ENCODE measurements at places on chromosomes 2 and 18.

DNA sequence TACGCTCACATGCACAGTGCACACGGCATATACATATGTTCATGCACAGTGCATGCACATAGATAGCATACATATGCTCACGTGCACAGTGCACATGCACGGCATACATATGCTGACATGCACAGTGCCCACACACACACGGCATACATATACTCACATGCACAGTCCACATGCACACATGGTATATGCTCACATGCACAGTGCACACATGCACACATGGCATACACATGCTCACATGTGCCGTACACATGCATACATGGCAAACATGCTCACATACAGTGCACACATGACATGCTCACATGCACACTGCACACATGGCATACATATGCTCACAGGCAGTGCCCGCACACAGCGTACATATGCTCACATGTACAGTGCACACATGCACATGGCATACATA is 97.7 kb upstream of the CTDP1 start:
- DNase-seq: no peak

GRCh38 chr2:238817382-238817781 is 30.5 kb upstream of the TWIST2 start:
- DNase-seq: no peak

DNA sequence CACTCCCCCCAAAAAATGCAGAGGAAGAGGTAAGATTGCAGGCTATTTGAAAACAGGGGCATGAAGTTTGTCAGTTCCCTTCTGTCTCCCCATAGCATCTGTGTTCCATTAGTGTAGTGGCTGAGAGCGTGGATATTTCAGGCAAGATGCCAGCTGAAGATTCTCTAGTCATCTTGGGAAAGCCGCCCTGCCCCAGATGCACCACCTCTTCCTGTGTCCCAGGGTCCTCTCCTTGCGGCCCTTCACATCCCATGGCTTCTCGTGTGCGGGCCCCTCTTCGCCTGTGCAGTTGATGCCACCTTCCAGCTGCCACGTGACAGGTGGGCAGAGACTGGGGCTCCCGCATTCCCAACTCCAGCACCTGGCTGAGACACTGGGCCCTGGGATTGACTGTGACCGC is 16.1 kb downstream of the TMEM127 start:
- DNase-seq: no peak

GRCh38 chr2:237219826-237220225 is 134.1 kb downstream of the COPS8 start:
- no peak for DNase-seq

- no peak for DNase-seq
Measured at GRCh38 chr18:58884680-58885079, 20.0 kb downstream of the ZNF532 start.

- no peak for DNase-seq
Measured at GRCh38 chr2:226059961-226060627, 660.6 kb downstream of the NYAP2 start.

GRCh38 chr2:7953195-7953594 is 728.7 kb upstream of the ID2 start:
- no peak for DNase-seq

GRCh38 chr2:136134126-136134525 is 16.2 kb upstream of the CXCR4 start:
- peak; percentile 76 for DNase-seq

GRCh38 chr2:98702858-98703620 is 27.9 kb downstream of the MGAT4A start:
- no peak for DNase-seq

DNA sequence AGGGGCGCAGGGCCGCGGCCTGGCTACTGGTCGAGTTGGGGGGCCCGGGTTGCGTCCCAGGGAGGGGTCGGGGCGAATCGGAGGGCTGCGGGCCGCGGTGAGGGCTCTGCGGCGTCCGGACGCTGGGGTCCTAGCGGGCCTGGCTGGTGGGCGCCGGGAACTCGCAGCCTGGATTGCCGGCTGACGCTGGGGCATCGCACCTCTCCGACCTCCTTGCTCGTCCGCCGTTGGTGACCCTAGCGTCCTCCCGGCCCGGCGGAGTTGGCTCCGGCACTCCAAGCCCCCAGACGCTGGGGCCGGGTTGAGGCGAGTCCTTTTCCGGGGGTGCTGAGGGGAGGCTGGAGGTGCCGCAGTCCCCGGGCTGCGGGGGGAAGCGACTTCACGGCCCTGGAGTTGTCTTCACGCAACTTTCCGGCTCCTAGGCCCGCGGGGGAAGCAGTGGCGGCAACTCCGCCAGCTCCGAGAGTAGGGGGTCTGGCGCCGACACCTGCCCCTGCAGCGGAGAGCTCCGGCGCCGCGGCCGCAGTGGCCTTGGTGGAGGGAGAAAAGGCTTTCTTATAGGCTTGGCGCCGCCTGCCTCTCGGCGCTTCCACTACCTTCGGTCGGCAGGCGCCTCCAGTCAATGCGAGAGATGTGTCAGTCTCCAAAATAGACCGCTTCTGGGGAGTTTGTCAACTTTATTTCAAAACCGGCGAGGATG is 70.3 kb downstream of the HAUS1 start:
- peak; percentile 15 for DNase-seq

GRCh38 chr2:20446255-20446916 is 488 bp upstream of the RHOB start:
- no peak for DNase-seq

DNA sequence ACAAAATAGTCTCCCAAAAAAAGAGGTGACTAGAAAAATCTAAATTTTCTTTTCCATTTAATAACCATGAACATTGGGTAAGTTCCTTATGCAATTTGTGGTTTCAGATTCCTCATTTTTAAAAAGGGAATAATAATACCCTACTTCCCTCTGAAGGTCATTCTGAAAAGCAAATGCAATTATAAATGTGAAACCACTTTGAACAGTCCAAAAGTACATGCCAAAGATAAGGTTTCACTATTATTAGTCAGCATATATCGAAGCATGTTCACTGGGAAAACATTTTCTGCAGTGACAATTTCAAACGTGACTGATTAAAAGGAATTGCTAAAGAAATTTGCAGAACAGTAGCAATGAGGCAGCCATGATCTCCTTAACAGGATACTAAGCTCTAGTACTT is 100.1 kb upstream of the RNF152 start:
- DNase-seq: no peak

DNA sequence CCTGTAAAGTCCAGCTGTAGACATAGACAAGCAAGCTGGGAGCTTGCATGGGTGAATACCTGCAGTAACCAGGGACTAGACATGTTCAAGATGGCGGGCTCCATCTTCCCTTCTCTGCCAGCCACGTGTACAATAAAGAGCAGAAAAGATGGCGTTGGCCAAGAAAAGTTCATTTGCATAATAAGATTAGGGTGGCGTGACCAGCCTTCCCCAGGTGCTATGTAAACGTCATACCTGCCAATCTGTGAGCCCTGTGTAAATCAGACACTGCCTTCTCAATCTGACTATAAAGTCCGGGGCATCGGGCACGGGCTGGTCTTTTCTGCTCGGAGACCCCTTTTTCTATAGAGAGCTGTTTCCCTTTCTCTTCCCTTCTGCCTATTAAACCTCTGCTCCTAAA is 101.6 kb upstream of the XPO1 start:
- DNase-seq: no peak

DNA sequence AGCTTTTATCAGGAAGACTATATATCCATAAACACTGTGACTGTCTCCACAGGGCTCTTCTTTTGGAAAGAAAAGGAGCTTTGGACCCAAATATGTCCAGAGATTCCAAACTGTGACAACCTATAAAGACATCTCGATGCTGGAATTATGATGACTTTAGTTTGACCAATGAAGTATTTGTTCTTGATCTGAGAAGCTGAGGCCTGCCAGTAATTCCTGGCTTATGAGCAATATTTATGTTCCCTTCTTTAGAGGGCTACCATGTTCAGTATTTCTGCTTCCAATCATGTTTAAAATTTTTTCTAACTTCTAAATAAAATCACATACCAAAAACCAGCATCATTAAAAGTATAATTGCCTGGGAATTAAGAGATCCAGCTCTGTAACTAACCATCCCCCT is 41.1 kb downstream of the FEZ2 start:
- no peak for DNase-seq

DNA sequence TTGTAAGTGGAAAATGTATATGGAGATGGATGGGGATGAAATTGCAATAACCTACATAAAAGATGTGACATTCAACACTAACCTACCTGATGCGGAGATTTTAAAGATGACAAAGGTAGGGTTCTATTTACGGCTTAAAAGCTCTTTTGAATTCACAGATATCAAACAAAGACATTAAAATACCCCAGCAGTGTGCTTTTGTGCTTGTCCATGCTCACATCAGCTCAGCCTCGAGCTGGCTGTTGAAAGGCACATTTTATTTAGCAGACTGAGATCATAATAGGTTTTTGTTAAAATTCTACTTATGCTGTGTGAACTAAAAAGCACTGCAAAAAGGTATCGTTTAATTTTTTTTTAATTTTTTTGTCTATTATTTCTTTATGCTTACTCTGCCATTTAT is 96.0 kb upstream of the CDCA7 start:
- DNase-seq: no peak

- DNase-seq: no peak
Measured at GRCh38 chr2:142423603-142424002, 292.8 kb upstream of the LRP1B start.

DNA sequence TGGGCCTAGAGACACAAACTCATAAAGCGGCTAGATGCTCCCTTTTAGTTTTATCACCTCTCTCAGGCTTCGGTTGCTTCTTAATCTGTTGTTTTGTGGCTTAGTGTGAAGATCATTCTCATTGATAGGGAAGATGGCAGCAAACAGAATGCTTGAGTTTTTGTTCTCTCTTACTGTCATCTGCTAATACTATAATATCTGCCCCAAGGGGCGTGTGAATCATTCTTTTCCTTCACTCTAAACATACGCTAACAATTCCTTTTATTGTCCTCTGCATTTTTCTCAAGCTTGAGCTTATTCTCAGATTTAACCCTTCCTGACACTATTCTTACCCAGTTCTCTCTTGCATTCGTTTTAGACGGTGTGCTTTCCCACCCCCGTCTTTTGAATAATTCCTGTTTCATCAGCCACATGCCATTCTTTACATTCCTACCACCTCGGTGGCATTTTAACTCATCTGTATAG is 323.9 kb upstream of the NRP2 start:
- no peak for DNase-seq

- DNase-seq: no peak
Measured at GRCh38 chr2:230184727-230185578, 34.8 kb downstream of the SP110 start.

GRCh38 chr2:181393472-181393871 is 63.7 kb upstream of the ITGA4 start:
- peak; percentile 24 for DNase-seq

DNA sequence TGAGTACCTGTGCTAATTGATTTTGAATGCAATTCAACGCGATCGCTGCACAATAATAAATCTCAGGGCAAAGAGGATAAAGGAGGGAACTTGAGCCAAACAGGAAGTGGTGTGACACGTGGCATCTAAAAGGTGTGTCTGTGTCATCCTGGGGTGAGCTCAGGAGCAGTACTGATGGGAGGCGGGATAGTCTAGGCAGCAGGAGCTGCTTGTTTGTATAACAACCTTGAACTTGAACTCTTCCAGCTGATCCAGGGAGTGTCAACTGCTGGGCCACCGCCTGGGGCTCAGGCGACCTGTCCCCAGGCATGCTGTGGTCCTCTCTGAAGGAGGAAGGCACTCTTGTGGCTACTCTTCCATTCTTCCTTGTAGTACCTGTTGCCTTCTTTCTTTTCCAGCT is 61.2 kb downstream of the BOD1L2 start:
- DNase-seq: no peak

- no peak for DNase-seq
Measured at GRCh38 chr18:34805878-34806351, 95.8 kb downstream of the DTNA start.

- no peak for DNase-seq
Measured at GRCh38 chr2:103249462-103249861, 487.6 kb downstream of the TMEM182 start.

GRCh38 chr18:57334383-57334782 is 18.0 kb upstream of the ST8SIA3 start:
- DNase-seq: no peak

GRCh38 chr2:143881246-143881645 is 638.7 kb downstream of the ZEB2 start:
- DNase-seq: no peak

DNA sequence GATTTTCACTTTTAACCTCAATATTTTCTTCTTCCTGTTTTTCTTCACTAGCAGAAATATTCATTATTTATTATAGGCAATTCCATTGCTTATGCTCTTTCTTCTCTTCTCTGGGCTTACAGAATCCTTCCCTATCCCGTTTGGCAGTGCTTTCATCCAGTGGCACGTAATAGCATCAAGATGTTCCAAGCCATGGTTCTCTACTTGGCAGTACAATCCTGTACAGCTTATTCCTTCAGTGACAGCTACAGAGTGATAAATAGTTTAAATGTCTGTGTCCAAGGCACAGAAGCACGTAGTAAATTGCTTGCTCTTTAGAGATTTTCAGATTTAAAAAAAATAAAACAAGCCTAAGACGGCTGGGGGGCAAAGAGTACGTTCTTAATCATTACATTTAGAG is 1964.3 kb downstream of the SUCLG1 start:
- no peak for DNase-seq

DNA sequence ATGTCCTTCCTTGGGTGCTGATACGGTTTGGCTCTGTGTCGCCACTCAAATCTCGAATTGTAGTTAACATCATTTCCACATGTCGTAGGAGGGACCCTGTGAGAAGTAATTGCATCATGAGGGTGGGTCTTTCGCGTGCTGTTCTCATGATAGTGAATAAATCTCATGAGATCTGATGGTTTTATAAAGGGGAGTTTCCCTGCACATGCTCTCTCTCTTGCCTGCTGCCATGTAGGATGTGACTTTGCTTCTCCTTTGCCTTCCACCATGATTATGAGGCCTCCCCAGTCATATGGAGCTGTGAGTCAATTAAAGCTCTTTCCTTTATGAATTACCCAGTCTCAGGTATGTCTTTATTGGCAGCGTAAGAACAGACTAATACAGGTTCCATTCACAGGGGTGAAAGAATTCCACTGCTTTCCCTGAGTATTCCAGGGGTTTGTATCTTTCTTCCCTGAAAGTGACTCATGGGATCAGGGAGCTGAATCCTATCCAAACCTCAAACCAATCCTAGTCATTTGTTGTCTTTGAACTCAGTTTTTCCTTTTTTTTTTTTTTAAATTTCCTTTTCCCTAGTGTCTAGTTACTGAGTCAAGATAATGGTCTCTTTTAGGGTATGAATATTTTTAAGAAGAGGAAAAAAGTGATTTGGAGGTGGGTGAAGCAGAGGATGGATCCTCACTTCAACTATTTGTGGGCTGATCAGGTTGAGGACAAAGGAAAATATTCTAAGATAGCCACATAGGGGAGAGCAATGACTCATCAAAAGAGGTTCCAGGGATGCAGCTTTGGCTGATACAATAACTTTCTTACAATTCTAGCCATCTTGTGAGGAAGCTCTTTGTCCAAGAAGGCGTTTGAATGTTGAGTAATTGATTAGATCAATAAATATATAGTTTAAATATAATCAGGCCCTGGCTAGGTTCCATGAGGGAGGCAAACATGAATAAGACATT is 19.5 kb upstream of the KCNE4 start:
- DNase-seq: no peak

Measured in CD4-positive, alpha-beta T cell treated with Interferon alpha-2 for 1 hour (primary cell).